Stimulated activated CD4-positive, alpha-beta T cell treated with anti-CD3 and anti-CD28 coated beads, TNF-alpha, amount 100 ng/mL, for 1 hour (primary cell): ENCODE measurements at places on chromosomes 2 and 18.

GRCh38 chr2:9793918-9794717 lies 49.2 kb upstream of the TAF1B start:
- DNase-seq = no peak

GRCh38 chr2:60565472-60565871 lies 12.0 kb upstream of the BCL11A start:
- no peak for DNase-seq

- DNase-seq = no peak
Measured at GRCh38 chr2:119728421-119728820, 31.3 kb upstream of the PTPN4 start.

DNA sequence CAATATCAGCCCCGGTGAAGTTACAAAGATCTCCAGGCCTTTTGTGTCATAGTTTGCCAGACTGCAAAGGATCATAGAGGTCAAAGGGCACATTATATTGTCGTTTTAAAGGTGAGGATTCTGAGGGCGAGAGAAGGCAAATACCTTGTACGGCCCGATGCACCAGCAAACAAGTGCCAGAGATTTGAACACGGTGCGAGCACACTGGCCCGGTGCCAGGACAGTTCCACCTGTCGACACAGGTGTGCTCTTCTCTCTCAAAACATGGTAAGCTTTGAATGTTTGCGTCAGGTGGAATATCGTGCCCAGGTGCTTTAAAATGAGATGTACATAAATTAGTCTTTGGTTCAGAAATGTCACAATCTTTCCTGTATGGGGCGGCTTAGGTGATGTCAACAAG lies 776.1 kb upstream of the ID2 start:
- no peak for DNase-seq

GRCh38 chr2:60408207-60408606 lies 145.2 kb downstream of the BCL11A start:
- no peak for DNase-seq

GRCh38 chr18:80108121-80108536 lies 933 bp upstream of the ADNP2 start:
- DNase-seq = no peak

DNA sequence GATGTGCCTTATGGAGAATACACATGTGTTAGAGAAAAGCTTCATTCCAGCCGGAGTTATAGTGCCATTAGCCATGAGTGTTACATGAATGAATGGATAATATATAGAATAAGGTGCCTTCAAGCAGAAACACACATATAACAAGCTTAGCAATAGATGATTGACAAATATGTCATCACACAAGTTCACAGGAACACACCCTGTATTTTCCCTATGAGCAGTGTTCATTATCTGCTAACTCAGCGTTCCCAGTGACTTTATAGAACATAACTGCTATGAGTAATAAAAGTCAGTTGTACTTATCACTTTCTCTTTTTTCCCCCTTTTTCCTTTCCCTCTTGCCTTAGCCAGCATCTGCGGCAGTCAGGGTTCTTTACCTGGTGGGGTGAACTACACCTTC lies 65.1 kb downstream of the TIMM21 start:
- no peak for DNase-seq

DNA sequence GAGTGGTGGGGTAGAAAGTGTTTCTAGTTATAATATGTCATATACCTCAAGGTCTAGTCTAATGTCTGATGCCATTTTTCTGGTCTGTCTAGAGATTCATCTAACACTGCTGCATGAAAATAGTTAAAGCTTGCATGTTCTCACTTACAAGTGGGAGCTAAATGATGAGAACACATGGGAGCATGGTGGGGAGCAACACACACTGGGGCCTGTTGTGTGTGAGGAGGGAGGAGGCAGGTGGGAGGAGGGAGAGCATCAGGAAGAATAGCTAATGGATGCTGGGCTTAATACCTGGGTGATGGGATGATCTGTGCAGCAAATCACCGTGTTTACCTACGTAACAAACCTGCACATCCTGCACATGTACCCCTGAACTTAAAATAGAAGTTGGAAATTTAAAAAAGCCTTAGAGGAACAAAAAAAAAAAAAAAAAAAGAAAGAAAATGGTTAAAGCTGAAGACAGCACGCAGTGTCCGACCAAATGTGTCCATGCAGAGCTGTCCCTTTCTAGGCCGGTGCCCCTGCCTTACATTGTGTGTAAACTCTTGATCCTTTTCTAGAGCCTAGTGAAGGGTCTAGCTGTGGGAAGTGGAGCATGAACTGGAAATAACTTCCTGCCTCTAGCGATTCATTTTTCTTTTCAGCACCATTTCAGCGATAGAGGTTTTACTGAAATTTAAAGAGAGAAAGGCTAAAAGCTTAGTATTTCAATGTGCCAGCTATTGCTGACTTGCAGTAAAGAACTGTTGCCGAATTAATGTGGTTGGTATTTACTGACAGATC lies 94.0 kb downstream of the FMNL2 start:
- no peak for DNase-seq
